Prostate gland (tissue), 2 donors: ENCODE measurements at places on chromosomes 2 and 18.

DNA sequence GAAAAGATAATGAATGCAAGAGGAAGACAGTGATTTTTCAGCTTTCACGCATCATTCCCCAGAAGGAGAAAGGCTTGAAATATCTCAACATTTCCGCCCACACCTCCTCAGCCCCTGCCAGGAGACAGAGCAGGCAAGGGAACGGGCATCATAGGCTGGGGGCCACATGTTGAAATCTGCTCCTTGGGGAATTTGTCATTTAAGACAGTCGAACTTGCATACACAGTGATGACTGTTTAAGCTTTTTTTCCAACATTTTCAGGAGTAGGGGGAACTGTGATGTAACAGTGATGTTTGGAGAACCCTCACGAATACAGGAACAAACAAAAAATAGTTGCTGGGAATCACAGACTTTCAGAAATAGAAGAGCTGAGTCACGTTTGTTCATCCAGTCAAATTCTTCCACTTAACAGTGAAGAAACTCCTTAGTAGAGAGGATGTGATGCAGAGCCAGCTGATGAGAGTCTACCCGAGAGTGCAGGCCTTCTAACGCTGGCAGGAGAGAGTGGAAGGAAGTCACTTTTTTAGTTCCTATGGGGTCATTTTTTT, 266.8 kb downstream of the ALPK2 start:
- no peak for DNase-seq

DNA sequence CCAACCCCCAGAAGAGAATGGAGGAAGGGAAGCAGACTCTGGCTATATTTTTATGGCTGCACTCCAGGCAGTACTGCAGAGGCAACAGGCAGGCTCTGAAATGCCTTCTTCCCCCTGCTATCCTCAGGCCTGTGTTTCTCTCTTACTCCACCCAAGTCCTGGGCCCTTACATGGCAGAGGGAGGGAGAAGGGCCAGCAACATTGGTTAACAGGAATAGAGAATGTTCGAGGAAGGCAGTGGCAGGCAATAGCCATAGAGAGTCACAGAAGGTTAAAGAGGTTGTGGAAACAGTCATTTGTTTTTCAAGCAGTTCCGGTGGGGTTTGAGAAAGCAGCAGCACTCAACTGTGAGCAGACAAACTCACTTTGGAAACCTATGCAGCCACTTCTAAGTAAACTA, 15.1 kb upstream of the DARS1 start:
- DNase-seq: no peak

GRCh38 chr2:133982256-133982655, 271.6 kb upstream of the MGAT5 start:
- DNase-seq: no peak

DNA sequence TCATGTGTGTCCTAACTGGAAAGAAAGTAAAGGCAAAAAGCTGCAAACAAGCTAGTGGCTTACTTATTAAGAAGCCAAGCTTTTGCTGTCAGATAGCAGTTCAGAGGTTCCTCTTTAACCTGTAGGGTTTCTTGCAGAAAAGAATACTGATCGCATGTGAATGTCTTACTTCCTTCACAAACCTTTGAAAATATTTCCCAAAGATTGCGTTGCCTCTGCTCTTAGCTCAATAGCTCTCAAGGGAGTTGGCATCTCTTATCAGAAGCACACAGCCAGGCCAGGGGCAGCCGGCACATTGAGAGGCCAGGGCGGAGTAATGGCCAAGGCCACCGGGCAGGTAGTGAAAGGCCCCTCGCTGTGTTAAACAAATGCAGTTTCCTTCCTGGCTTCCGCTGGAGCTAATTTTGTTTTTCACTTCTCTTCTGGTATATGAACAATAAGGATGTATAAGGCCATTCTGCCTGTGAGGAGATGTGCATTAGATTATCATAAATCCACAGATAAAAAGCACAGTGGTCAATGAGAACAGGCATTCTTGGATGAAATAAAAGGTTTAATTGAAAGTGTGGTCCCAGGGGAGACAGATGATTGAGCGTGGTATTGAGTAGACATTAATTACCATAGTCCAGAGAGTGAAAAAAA, 542.4 kb upstream of the NRP2 start:
- DNase-seq: no peak

DNA sequence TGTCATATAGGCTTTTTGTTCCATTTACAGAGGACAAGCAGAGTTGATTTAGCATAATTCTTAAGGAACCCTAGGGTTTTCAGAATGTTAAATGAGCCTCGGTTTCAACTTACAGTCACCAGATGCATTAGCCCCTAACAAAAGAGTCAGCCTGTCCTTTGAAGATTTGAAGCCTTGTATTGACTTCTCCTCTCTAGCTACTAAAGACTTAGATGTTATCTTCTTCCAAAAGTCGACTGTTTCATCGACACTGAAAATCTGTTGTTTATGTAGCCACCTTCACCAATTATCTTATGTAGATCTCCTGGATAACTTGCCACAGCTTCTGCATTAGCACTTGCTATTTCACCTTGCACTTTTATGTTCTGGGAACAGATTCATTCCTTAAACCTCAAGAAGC, 31.6 kb upstream of the SOX11 start:
- DNase-seq: no peak

DNA sequence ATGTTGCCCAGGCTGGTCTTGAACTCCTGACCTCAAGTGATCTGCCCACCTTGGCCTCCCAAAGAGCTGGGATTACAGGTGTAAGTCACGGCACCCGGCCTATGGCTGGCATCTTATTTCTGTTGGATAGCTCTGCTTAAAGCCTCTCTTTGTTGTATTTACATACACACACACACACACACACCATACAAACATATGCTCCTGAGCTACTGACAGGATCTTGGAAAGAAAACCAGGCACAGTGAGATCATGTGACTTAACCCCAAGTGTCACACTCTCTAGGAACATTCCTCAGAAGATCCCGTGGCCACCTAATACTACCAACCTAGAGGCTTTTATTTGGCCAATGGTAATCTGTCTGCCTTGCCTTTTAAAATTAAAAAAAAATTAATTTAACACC, 85.1 kb upstream of the HAAO start:
- DNase-seq: no peak

DNA sequence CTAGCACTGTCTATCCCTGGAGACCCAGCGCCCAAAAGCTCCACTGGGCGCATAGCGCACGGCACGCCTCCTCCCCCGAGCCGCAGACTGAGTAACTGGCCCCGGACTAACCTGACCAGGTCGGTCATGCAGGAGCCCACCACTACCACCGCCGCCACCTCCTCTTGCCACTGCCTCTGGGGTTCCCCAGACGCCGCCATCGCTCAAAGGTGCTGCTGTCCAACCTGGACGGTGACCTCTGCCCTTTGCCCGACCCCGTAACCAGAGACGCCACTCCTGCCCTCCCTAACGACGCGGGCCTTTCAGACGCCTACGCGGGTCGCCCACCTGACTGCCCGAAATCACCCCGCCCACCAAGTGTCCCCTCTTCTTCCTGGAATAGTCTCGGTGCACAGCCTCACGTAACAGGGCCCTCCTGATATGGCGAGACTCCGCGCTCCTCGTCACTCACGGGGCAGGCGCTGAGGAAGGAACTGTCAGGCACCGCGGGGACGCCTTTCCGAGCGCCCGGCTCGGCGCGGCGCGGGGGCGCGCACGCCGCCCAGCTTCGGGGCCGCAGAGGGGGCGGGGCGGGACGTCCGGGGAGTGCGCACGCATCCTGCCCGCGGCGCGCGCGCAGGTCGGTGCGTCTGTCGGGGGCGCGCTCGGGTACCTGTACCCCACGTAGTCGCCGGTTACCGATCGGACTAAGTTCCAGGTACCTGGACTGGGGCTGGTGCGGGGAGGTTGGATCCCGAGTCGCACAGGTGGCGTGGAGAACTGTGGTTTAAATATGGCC, at the start of the genes BABAM2 and RBKS:
BABAM2 (plus strand) TSS at position 584 of the 778 bp plus-strand sequence. CDS start 3,828 bp downstream, outside the sequence.
RBKS (minus strand) TSS at position 242 of the 778 bp plus-strand sequence; CDS start at position 200, 42 bp downstream.
- peak; percentile 85 for DNase-seq

- DNase-seq: no peak
These were observed 70.0 kb downstream of the ATP9B start for GRCh38 chr18:79139206-79139605.

GRCh38 chr2:174117951-174118930, 130.1 kb downstream of the OLA1 start:
- DNase-seq: no peak

DNA sequence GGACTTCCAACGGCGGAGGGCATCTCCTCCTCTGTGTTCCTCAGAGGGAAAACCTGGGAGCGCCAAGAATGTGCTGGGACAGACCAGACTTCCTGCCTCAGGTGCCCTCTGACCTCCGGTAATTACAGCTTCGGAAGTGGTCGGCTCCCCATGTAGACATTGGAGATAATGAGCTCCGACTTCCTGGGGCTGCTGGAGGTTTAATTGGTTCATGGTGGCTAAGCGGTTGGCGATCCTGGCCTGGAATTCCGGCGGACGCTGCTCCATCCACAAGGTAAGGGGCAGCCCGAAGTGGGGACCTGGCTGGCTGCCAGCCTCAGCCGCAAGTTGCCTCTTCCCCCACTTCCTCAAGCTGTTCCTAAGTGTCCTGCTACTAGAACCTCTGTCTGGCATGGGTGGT, 83.2 kb upstream of the EPC2 start:
- no peak for DNase-seq

- peak; percentile 34 for DNase-seq
These were observed 66.2 kb downstream of the ACVR2A start for GRCh38 chr2:147910990-147911473.

GRCh38 chr2:71631411-71631931, 178.1 kb downstream of the DYSF start:
- DNase-seq: no peak

DNA sequence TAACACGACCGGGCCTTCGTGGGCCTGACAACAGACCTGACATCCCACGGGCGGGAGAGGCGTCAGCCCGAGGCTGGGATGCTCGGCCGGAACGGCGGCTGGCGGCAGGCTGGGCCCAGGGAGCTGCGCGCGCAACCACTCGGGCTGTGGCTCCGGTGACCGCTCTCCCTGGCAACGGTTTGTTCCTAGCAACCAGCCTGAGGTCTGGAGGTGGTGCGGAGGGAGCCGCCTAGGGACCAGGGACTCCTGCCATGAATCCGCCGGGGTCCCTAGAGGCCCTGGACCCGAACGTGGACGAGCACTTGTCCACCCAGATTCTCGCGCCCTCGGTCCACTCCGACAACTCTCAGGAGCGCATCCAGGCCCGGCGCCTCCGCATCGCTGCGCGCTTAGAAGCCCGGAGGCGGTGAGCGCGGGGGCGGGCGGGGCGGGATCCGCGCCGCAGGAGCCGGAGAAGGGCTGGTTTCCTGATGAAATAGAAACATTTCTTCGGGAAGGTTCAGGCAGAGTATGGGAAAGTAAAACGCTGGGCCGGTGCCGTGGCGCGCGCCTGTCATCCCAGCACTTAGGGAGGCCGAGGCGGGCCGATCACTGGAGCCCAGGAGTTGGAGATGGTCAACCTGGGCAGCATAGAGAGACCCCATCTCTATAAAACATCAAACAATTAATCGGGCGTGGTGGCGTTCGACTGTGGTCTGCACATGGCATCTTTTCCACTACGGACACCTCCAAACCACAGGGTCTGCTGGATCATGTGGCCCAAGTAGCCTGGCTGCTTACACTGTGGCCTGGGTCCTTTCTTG, at the start of gene DRC1:
DRC1 (plus strand) TSS at position 182 of the 803 bp plus-strand sequence; CDS start at position 252, 70 bp downstream.
- no peak for DNase-seq

DNA sequence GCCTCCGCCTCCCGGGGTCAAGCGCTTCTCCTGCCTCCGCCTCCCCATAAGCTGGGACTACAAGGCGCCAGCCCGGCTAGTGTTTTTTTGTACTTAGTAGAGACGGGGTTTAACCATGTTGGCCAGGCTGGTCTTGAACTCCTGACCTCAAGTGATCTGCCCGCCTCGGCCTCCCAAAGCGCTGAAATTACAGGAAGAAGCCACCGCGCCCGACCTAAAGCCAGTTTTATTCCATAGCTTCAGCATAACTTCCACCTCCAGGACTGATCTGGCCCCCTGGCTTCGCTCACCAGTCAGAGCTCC, 783 bp upstream of the TXNL4A start:
- no peak for DNase-seq

- no peak for DNase-seq
These were observed 88.1 kb downstream of the MRPS9 start for GRCh38 chr2:105125920-105126319.

DNA sequence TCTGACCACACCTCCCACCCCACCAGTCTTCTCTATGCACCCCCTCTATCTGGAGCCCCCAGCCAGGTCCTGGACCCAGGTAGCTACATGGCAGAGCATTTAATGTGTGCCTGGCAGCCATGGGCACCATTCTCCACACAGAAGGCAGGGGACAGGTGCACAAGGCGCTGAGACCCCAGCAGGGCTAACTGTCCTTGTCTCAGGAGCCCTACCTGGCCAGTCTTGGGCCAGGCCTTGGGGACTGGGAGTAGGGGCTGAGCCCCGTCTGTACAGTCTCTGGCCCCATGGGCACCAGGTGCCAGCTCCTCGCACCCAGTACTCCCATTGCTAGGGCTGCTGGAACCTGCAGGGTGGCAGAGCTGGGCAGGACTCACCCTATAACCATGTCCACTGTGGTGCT, 2.9 kb downstream of the GNLY start:
- no peak for DNase-seq

GRCh38 chr2:14321357-14321756, 311.2 kb upstream of the LRATD1 start:
- DNase-seq: no peak

DNA sequence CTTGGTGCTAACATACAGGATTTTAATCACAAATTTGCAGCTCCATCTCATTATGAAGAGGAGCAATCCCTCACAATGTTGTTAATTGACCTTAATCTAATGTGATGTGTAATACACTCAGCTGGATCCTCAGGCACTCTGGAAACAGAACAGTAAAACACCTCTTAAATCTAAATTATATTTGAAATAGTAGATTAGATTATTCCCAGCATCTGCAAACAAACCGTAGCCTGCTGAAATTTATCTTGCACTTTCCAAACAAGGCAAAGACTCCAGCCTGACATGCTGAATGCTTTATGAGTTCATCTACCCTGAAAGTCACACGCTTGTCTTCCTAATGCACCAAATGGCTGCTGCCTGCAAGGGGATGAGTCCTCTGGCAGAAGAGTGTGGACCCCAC, 402.3 kb upstream of the GYPC start:
- DNase-seq: no peak

- DNase-seq: no peak
These were observed 52.6 kb downstream of the SH3BP4 start for GRCh38 chr2:235004329-235004903.

- no peak for DNase-seq
These were observed 11.3 kb upstream of the KCNF1 start for GRCh38 chr2:10900216-10901109.

GRCh38 chr18:76339246-76339620, 155.8 kb downstream of the ZNF516 start:
- DNase-seq: no peak

- DNase-seq: no peak
These were observed 33.4 kb upstream of the ST3GAL5 start for GRCh38 chr2:85922199-85922598.

GRCh38 chr2:241935314-241935713, 65.8 kb downstream of the RTP5 start:
- DNase-seq: no peak

- no peak for DNase-seq
These were observed 119.3 kb downstream of the SPTBN1 start for GRCh38 chr2:54575379-54575888.
